ENCODE measurements at places on chromosomes 3 and 15.

- no peak for DNase-seq
Measured at GRCh38 chr15:100708916-100709315, 106.5 kb downstream of the ASB7 start.

DNA sequence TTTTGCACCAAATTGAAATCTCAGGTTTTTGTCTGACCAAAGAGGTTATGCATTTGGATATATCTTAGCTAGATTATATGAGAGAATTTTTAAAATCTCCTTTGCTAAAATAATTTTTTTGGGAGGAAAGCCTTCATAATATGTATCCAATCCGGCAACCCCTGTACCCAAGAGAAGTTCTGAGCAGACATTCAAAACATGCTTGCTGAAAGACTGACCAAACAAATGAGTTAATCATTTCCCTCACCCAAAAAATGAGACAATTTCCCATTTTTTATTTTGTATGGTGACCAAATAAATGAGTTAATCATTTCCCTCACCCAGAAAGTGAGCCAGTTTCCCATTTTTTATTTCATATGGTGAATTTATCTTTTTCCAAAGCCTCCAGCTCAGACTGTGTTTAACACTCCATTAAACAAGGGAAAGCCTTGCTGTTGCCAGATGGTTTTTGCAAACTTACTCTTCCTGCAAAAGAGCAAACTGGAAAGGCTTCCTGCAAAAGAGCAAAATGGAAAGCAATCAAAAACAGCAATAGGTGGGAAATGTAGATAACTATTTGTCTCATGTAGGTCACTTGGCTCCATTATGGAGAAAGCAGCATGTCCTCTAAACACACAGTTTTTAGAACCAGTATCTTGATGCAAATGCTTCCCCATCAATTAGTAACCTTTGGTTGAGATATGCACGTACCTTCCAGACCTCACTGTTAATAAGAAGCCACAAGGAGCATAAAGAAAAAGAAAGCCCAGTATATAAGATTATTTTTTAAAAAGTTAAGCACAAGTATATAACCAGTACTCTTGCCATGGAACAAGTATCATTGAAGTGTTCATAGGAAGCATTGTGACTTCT is 78.4 kb upstream of the OSTN start:
- DNase-seq: no peak

DNA sequence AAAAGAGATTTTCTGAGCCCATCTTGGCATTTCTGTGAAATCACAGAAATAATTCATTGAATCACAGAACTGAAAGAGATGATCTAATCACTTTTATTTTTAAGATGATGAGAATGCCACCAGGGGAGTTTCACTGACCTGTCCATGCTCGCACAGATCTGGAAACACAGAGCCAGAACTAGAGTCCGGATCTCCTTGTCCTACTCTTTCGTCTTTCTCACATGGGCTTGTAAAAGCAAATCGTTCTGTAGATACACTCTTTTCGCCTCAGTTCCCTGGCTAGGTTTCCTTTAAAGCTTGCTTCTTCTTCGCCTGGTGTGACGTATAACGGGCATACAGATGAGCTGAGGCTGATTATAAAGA is 122.5 kb upstream of the SPRED1 start:
- no peak for DNase-seq

- DNase-seq: no peak
Measured at GRCh38 chr3:185532901-185533300, 19.5 kb downstream of the LIPH start.

- no peak for DNase-seq
Measured at GRCh38 chr3:21345382-21345976, 405.5 kb downstream of the ZNF385D start.

- no peak for DNase-seq
Measured at GRCh38 chr3:93969443-93969842, 4.3 kb downstream of the PROS1 start.

GRCh38 chr3:137349557-137350348 is 392.0 kb downstream of the IL20RB start:
- no peak for DNase-seq

GRCh38 chr3:13135811-13136321 is 62.6 kb upstream of the IQSEC1 start:
- no peak for DNase-seq

- DNase-seq: no peak
Measured at GRCh38 chr15:90607361-90607760, 77.6 kb downstream of the CRTC3 start.

GRCh38 chr15:68209735-68210408 is 4.7 kb upstream of the CALML4 start:
- DNase-seq: no peak

DNA sequence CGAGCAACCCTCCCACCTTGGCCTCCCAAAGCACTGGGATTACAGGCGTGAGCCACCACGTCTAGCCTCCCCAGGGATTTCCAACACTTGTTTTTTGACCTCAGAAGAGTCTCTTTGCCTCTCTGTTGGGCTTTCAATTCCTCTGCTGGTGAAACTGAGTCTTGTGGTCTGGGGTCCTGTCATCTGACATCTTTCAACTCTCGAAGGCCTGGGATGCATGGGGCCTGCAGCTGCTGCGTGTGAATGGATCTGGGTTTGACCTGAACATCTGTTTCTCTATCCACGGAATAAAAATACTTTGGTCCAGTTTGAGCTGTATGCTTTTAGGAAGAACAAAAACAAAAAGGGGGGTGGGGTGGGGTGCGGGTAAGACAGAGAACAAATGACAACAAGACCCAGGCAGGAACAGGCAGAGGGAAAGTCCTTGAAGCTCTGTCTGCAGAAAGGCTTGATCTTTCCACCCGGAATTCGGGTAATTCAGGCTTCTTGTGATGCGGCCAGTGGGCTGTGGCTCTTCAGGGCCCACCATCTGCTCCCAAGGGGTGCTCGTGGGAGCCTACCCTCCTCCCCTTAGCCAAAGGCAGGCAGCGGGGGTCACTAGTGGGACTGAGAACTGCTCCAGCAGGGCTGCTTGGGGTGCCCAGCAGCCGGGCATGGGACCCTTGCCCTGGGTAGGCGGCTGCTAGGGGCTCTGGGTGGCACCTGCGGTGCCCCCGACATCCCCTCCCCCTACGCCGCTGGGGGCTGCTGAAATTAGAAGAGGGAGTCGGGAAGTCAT is 71.5 kb downstream of the SLC12A8 start:
- DNase-seq: no peak

- no peak for DNase-seq
Measured at GRCh38 chr3:40116478-40117177, 192.9 kb upstream of the EIF1B start.

DNA sequence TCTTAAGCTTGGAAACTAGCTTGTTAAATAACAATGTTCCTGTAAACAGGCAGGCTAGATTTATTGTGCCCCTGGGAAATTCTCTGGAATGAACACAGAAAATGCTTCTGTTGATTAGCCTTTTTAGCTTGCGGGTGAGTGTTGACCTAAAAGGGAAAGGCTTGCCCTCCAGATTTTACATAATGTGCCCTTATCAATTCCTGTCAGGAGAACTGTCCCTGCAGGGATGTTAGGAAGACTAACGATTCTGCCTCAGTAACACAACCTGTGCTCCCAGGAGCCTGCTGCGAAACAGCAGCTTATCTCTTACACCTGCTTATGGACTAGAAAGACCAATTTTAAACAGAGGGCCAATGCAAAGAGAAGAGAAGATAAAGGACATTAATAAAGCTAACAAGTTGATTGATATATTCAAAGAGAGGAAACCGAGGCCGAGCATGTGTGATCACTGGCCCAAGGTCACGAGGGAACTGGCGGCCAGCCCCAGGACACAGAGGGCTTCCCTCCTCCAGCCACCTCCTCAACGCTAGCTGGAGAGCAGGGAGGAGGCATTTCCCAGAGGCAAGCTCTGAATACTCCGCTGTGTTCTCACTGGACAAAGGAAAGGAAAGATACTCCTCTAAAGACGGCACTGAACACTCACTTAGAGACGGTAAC is 48.4 kb upstream of the TJP1 start:
- no peak for DNase-seq

GRCh38 chr3:21533002-21533401 is 218.0 kb downstream of the ZNF385D start:
- DNase-seq: no peak

- DNase-seq: no peak
Measured at GRCh38 chr3:180306155-180306554, 269.4 kb upstream of the PEX5L start.

DNA sequence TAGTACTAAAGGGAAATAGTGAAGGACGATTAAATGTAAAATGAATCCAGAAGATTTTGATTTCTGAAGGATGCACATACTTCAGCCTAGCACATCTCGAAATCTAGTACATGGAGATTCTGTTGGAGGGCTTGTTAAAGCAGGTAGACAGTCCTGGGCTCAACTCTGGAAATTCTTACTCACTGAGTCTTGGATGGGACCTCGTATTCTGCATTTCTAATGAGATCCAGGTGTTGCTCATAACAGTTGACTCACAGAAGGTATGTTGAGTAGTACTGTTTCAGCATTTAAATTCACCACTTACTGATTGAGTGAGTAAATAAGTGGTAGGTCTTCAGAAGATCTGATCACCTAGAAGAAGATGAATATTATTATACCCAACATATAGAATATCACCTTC is 623.4 kb upstream of the SGO1 start:
- no peak for DNase-seq

DNA sequence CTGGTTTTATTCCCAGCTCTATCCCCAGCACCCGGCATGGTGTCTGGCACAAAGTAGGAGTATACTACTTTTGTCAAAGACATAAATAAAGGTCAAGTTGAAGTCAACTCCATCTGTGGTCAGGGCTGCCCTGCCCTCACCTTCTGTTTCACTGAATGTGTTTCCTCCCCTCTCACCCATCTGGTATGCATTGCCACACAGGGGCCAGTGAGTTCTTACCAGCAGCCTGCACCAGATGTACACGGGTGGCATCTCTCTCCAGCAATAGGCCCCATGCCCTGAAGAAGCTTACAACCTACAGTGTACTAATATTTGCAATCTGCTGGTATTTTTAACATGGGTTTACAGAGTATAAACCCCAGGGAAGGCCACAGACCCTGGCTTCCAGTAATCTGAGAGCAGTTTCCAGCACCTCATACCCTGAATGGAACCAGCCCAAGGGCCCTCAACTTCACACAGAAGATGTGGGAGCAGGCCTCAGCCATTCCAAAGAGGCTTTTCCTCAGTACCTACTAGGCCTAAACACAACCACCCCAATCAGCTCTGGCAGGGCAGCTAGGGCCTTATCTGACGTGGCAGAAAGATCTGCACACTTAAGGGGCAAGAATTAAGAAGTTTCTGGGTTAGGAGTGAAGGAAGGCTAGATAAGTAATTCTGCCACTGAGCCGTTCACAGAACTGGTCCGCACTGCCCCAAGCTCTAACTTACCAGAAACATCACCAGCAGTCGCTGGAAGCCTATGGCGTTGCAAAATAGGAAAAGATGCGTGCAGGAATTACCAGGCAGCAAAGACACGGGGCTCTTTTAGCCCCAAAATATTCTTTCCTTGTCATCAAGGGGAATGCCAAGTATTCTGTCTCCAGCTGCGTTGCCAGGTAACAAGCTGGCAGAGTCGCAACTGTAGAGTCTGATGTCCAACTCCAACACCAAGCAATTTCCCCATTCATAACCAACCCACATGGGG is 2.1 kb downstream of the IDH2 start:
- no peak for DNase-seq

DNA sequence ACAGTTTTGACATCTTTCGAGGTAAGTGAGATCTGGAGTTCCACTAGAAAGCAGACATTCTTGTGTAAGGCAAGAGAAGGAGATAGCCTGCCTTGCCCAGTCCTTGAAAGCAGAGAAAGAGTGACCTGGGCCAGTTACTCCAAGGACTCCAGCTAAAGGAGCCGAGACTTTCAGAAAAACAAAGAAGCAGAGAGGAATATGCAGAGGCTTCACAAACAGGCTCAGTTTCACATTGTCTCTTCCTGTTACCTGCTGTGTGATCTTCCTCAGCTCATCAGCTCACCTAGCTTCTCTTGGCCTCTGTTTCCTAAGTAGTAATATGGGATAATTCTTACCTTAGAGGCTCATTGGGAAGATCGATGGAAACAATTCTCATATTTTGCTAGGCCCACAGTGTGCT is 81.0 kb downstream of the CDC25A start:
- no peak for DNase-seq

DNA sequence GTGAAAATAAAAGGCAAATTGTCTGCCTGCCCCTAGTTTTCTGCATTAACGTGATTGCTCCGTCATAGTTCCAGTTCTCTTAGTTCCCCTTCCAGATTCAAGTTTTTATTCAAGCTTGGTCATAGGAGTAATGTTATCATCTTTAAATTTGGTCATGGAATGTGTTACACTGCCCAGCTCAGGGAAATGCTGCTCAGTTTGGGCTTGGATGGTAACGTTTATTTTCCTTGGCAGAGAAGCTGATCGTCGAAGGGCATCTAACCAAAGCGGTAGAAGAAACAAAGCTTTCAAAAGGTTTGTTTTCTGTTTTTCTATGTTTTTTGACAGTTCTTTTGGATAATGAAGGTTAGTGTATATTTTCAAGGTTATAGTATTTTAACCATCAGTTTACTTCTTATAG is 118.4 kb upstream of the FLNB start:
- DNase-seq: no peak

GRCh38 chr3:128844502-128844901 is 34.9 kb upstream of the ACAD9 start:
- DNase-seq: no peak

DNA sequence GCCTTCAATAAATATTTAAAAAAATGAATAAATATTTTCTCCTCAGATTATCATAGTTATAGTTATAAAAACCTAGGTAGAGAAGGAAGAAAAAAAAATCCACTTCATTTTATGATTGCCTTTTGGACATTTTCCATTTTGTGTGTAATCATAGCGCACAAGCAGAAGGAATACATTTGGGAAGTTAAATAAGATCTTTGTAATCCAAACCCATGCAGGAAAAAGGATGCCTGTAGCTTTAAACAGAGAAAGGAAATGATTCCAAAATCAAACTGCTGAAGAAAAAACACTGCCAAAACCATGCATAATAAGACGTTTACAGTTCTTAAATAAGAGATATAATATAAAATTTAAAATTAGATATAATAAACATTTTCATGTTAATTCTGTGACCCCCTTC is 7.4 kb upstream of the CCDC54 start:
- no peak for DNase-seq

- DNase-seq: no peak
Measured at GRCh38 chr3:150503402-150504099, 42.7 kb downstream of the SERP1 start.

DNA sequence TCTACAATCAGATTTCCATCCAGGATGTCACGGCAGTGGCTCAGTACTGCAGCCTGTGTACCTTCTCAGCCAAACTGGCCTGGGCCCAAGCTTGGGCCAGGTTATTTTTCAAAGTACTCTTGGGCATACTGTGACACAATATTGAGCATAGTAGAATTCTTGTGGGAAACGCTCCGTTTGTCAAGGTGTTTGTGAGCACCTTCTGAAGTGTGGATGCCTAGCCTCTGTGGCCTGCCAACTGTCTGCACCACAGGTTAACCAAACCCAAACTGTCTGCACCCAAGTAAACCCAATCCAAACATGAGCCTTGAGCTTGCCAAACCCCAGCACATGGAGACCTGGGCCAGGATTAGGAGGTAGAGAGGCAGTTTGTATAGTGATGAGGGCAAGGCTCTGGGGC is 25.4 kb downstream of the CTDSPL start:
- no peak for DNase-seq

- no peak for DNase-seq
Measured at GRCh38 chr3:135023996-135024658, 229.1 kb downstream of the EPHB1 start.

- no peak for DNase-seq
Measured at GRCh38 chr15:71495398-71495780, 315.0 kb upstream of the NR2E3 start.

Data from NCI-H748 treated with DMSO at 0.1 percent for 48 hours (cell line).